ENCODE measurements at places on chromosomes 6 and 20.

DNA sequence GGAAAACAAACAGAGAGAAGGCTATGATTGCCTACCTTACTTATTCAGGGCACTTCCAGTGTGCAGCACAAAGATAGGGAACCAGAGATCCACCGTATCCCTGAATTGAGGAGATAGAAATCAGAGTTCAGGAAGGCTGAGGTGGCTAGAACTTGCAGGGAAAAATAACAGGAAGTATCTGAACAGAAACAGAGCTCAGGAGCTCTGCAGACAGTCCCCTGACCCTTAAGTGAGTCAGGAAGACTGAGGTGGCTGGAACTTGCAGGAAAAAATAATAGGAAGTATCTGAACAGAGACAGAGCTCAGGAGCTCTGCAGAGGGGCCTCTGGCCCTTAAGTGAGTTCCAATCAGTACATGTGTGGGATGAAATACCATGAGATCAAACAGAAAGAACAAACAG, 65.4 kb downstream of the RPRD1B start:
- no peak for DNase-seq

GRCh38 chr6:119331663-119332286, 17.8 kb downstream of the MAN1A1 start:
- DNase-seq, result no peak

- DNase-seq, result no peak
Measured at GRCh38 chr6:77026341-77026740, 436.9 kb downstream of the HTR1B start.

DNA sequence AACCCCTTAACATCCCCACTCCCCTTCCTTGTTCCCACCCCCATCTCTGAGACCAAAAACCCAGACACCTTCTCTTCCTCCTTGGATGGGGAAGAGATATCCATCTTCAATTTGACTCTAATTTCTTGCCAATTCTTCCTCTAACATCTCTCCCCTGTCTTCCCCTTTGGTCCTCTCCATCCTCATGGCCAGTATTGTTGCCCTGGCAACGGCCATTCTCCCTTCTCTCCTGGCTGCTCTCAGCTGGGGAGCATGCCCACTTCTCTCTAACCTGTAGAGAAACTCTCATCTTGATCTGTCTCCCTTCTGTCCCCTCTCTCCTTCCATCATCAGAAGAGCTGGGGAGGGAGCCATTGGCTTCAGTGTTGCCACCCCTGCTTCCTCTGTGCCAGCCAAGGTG, 86.7 kb downstream of the SRC start:
- DNase-seq, result no peak

- no peak for DNase-seq
Measured at GRCh38 chr20:53555081-53555480, 38.6 kb downstream of the ZNF217 start.

DNA sequence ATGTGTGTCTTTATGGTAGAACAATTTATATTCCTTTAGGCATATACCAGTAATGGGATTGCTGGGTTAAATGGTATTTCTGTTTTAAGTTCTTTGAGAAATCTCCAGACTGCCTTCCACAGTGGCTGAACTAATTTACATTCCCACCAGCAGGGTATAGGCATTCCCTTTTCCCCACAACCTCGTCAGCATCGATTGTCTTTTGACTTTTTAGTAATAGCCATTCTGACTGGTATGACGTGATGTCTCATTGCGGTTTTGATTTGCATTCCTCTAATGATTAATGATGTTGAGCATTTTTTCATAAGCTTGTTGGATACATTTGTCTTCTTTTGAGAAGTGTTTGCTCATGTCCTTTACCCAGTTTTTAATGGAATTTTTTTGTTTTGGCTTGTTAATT, 5.3 kb upstream of the TASP1 start:
- DNase-seq, result no peak

DNA sequence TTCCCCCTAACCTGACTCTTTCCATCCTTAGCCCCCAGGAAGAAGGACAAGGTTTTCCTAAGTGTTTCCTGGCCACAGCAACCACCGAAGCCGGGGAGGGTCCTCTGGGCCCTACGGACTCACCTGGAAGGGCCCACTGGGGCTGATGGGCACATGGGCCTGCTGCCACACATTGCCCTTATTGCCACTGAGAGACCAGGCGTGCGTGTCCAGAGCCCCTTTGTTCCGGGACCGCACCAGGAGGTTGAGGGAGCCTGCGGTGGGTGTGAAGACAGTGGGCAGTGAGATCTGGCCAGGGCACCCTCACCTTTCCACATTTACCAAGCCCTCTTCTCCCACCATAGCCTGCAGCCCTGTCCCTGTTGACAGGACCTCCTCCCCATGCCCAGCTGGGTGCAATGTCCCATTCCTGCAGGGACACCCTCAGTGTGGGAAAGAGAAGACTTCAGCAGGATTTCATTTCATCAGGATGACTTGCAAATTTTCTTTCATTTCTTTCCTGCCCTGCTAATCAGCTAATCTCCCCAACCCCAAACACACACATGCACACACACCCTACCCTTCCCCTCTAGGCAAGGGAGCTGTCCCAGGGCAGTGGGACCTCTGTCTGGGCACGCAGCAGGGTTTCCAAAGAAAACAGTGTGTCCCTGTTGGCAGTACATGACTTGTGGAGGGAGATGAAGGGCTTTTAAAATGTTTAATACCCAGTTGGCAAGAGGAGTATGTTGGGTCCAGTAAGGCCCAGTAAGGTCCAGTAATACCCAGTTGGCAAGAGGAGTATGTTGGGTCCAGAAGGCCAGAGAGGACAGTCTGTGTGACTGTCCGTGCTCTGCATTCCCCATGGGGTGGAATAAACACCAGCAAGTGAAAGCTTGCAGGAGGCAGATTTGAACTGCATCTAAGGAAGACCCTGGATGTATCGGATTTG, 59.0 kb downstream of the MDGA1 start:
- DNase-seq, result no peak

- no peak for DNase-seq
Measured at GRCh38 chr20:62227591-62227976, 7.5 kb upstream of the HRH3 start.

GRCh38 chr6:112296122-112296521, 41.8 kb upstream of the LAMA4 start:
- DNase-seq, result no peak

DNA sequence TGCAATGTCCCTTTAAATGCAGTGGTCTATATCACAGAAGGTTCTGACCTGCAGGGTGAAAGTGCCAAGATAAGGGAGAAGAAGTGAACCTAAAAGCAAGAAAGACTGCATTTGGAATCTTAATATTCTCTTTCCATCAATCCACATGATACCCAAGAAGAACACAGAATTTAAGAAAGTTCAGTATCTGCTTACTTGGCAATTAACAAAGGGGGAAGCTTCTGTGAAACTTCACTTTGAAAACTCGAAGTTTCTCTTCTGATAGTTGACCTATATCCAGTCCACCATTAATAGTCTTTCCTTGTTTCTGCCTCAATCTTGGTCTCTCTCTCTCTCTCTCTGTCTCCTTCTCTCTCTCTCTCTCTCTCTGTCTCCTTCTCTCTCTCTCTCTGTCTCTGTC, 592.0 kb downstream of the UTRN start:
- no peak for DNase-seq

GRCh38 chr20:20203784-20204183, 151.5 kb downstream of the CFAP61 start:
- DNase-seq, result no peak

DNA sequence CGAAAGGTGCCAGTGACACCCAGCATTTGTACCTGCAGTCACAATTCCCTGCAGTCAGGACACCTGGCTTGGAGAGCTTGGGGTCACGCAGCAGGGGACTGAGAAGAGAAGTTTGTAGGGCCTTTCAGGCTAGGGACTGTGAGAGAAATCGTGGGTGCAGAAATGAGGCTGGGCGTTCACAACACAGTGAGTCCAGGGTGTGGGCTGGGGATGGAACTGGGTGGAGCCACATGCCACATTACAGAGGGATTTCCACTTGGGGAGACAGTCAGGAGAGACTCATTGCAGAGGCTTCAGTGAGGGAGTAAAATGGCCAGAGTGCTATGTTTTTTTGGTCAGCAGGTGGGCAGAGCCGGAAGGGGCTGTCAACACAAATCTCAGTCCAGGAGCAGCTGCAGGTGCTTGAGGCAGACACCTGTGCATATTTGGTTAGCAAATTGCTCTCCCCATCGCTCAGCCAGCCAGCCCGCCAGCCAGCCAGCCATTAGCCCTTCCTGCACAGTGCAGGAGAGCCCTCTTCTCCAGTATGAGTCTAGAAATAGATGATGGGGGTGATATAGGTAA, 7.4 kb downstream of the ITPR3 start:
- DNase-seq, result no peak

DNA sequence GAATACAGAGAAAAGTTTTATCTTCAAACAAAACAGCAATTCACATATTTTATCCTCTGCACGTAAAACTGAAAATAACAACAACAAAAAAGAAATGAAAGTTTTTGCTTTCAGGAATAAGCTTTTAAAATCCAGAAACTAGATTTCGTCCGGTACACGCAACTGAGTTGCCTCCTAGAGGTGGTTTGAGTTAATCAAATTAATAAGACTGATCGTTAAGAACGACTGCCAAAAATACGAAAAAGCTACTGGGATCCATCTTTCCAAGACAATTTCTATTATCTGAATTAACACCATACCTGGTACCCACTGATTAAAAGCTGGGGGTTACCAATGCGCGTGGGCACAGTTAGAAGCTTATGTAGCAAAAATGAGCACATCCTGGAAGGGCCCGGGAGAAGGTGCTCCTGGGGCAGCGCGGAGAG, 669 bp downstream of the PDCD2 start:
- DNase-seq, result no peak

GRCh38 chr6:31243508-31243907, 28.4 kb downstream of the HLA-C start:
- peak; percentile 75 for DNase-seq

GRCh38 chr6:38326837-38327236, 312.9 kb downstream of the BTBD9 start:
- no peak for DNase-seq

DNA sequence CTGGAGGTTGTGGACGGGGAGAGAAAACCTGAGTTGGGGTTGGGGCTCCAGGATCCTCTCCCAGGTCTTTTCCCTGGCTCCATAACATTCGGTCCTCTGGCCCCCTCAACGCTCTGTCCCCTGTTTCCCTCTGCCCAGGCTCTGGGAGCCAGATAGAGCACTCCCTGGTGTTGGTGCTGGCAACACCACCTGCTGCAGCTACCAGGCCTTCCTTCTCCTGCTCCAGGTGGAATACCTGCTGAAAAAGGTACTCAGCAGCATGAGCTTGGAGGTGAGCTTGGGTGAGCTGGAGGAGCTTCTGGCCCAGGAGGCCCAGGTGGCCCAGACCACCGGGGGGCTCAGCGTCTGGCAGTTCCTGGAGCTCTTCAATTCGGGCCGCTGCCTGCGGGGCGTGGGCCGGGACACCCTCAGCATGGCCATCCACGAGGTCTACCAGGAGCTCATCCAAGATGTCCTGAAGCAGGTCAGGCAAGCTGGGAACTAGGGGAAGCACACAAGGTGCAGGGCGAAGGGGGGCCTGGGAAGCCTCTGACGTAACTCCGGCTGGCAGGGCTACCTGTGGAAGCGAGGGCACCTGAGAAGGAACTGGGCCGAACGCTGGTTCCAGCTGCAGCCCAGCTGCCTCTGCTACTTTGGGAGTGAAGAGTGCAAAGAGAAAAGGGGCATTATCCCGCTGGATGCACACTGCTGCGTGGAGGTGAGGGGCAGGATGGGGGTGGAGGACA, 14.6 kb downstream of the DEF6 start:
- DNase-seq, result no peak

DNA sequence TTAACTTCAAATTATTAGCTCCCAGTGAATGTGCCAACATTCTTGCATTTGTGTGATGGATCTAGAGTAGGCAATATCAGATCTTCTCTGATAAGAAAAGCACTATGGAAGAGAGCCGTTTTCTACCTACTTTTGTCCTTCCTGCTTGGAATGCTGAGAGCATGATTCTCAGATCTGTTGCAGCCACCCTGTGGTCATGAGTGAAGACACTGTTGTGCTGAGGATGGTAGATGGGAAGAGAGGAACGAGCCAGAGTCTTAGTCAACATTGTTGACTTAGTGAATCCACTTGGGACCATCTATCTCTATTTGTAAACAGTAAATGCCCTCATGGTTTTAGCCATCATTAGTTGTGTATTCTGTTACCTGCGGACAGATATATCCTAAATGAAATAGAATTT, 202.6 kb downstream of the CD109 start:
- DNase-seq, result no peak

DNA sequence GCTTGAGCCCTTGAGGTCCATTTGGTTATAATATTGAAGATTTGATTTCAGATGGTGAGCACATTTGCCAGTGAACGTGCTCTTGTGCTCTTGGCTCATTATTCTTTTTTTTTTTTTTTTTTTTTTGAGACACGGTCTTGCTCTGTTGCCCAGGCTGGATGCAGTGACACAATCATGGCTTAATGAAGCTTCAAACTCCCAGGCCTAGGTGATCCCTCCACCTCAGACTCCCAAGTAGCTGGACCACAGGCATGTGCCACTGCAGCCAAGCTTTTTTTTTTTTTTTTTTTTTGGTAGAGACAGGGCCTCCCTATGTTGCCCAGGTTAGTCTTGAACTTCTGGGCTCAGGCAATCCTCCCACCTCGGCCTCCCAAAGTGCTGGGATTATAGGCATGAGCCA, 176.2 kb downstream of the KLHL32 start:
- DNase-seq, result no peak

DNA sequence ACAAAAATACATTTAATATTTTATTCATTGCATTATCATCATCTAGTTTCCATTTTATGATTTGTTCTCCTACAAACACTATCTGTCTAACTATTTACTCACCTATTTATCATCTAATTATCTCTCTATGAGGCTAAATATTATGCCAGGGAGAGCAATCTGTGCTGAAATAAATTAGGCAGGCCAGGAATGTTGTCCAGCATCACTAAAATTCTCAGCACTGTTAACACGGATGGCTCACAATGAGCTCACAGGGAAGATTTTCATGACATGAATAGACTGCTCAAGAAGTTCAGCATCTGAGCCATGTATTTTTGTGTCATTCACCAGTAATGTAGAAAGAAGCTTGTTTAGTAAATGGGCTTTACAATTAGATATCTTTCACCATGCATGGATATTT, 1277.2 kb downstream of the GRIK2 start:
- no peak for DNase-seq

DNA sequence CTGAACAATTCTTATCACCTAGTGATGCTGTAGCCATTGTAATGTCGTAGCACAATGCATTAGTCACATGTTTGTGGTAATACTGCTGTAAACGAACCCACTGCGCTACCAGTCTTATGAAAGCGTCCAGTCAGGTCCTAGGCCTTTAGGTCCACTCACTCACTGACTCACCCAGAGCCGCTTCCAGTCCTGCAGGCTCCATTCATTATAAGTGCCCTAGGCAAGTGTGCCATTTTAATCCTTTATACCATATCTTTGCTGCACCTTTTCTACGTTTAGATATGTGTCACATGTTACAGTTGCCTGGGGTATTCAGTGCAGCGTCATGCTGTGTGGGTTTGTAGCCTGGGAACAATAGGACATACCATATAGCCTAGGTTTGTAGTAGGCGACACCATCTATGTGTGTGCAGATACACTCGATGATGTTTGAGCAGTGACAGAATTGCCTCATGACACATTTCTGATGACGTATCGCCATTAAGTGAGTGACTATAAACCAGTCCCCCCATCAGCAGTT, 15.4 kb downstream of the IGF2R start:
- DNase-seq, result no peak

Measured in CD4-positive, alpha-beta memory T cell (primary cell).